Breast epithelium (tissue), 4 donors: ENCODE measurements at places on chromosomes 2 and 18. TPM values are rescaled to one million over a fixed set of nuclear protein-coding genes. Genes with fewer than 3 reads are reported as not detected.

The LYG2 gene
- not detected for total RNA-seq

- no peak for DNase-seq
These were observed 27.2 kb upstream of the LANCL1 start for GRCh38 chr2:210503725-210504191.

DNA sequence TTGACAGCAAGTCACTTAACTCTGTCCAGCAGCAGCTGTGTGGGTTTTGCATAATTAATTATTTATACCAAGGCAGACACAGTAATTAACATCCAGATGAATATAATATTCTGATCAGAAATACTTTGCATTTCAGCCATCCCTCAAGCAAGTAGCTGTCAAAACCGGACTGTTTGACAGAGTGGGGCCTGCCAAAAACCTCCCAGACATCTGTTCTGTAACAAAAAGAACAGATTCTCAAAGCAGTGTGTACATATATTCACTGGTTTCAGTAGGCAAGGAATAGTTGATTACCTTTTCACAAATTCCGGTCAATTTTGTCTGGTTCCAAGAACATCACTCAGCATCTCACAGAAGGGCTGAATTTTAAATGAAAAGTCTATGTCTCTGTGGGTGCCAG lies 291.6 kb downstream of the CMPK2 start:
- DNase-seq, result no peak

The COL4A4 gene
- 1.2 TPM for total RNA-seq

DNA sequence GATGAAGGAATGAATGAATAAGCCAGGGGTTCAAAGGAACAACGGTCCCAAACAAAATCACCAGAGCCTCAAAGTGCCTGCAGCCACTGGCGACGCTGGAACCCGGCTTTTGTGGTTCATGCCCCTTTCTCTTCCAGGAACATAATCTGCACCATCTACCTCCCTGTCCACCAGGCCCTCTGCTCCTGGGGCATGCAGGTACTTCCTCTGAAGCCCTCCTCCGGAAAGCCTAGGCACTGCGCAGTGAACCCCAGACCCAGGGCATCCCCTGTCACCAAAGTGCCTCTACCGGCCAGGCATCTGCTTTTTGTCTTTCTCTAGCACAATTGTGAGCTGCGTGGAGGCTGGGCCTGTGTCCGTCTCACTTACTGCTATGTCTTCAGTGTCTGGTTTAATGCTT lies 98.6 kb upstream of the TMEM200C start:
- DNase-seq, result no peak

DNA sequence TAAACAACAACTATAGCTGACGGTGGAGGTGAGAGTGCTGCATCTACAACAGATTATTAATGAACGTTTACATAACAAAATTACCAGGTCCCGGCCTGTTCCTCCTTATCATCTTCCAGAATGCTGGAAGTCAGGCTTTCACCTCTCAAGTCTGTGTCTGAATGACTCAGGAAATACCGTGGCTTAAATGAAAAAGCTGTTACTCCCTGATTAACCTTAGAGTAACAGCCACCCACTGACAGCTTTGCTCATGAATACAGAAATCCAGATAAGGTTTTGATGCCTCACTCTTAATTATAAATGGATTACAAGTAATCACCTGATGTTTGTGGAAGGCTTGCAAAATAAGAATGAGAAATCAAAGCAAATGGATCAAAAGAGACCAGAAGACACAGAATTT lies 885.3 kb upstream of the CELF4 start:
- DNase-seq, result no peak
